ENCODE measurements at places on chromosomes 13 and 19. TPM values are rescaled to one million over a fixed set of nuclear protein-coding genes. Genes with fewer than 3 reads are reported as not detected.
A peak's percentile ranks its signal among the peaks of the same experiment; 100 is the strongest.

Gene PLEKHJ1
- total RNA-seq, result 72.7 TPM

Gene C1QTNF9
- total RNA-seq, result not detected

DNA sequence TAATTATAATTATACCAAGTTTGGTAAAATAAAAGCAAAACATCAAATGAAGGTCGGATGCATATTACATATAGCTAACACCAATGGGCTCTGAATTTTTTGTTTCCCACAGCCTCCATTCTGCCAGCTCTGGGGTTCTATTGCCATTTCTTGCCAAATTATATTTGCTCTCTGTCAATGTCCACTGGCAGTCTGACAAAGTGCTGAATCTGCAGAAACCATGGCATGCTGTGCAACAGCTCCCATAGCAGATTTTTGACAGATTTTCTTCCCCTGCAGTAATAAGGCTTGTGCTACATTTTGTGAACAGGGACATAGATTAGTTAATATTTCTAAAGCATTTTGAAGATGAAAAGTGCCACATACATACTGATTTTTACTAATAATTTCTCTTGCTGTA lies 1102.1 kb downstream of the DIAPH3 start:
- no peak for DNase-seq

GRCh38 chr19:55491546-55492360 lies 3.5 kb downstream of the SSC5D start:
- DNase-seq, result no peak

DNA sequence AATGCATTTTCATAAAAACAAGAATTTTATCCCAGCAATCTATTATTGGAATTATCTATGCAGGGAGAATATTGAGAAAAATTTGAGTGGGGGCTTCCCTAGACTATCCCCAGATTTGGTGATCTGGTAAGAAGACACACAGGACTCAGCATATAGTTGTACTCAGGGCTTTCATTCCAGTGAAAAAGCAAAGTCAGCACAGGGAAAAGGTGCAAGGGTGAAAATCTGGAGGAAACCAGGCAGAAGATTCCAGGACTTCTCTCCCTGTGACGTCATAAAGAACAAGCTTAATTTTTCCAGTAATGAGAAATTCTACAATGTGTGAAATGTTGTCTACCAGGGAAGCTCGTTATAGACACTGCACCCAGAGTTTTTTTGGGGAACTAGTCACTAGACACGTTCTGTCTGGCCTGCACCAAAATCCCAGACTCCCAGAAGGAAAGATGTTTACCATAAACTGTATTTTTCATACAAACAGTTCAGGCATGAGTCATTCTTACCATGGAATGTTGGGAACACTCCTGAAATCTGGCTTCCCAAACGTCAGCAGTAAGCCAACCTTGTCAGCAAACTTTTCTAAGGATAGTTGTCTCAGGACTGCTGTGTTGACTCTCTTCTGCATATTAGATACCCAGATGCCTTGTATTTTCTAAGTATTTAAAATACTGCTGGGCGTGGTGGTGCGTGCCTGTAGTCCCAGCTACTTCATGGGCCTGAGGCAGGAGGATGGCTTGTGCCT lies 107.4 kb downstream of the DNAJC3 start:
- DNase-seq, result peak; percentile 62

GRCh38 chr13:21960108-21960507 lies 289.2 kb downstream of the FGF9 start:
- no peak for DNase-seq

DNA sequence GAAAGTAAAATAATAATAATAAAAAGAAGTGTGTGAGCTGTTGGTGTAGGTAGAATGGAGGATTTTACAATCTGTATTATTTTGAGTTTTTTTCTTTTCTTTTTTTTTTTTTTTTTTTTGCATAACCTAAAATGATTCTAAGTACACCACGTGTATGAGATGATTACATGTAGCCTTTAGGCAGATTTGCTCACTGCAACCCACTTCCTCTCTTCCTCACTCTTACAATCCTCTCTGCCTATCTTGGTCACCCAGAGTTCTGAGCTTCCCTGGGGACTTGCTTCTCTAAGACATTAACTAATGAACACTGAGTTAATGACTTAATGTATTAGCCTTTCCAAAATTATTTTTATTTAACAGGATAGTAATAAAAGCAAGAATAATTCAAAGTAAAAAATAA lies 1169.6 kb downstream of the EFNB2 start:
- DNase-seq, result no peak

DNA sequence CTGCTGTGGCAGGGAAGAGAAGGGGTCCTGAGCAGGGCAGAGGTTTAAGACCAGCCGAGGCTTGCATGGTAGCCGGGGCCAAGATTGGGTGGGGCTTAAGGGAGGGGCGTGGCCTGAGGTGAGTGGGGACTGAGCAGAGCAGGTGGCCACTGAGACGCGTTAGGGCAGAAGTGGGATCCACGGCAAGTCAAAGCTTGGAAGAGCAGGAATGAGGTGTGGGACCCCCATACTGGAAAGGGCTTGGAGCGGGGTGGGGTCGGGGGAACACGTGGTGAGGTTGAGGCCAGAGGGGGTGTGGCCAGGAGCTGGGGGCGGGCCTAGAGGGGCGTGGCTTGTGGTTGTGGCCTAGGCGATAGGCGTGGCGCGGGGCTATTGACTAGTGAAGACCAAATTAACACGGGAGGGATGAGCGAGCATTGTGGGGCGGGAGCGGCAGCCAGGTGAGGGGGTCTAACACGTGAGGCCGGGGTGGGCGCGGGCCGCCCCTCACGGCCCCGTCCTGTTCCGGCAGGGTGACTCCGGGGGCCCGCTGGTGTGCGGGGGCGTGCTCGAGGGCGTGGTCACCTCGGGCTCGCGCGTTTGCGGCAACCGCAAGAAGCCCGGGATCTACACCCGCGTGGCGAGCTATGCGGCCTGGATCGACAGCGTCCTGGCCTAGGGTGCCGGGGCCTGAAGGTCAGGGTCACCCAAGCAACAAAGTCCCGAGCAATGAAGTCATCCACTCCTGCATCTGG lies 3.3 kb downstream of the CFD start:
- DNase-seq, result peak; percentile 20

DNA sequence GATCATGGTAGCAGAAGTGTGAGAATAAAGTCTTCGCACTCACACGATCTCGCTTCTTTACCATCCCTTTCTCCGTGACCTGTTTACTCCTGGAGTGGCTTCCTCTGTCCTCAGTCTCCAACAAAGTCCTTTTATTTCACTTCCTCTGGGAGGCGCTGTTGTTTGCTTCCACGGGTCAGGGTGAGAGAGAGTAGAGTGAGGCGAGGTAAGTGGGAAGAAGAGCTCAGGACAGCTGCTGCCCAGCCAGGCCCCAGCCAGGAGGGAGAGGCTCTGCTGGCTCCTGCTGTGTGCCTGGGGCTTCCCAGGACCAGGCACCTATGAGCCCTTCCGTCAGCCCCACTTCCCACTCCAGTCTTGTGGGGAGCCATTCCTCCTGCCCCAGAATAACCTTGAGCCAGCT lies 242.1 kb downstream of the FGF9 start:
- no peak for DNase-seq

Gene GSX1
- total RNA-seq, result not detected

DNA sequence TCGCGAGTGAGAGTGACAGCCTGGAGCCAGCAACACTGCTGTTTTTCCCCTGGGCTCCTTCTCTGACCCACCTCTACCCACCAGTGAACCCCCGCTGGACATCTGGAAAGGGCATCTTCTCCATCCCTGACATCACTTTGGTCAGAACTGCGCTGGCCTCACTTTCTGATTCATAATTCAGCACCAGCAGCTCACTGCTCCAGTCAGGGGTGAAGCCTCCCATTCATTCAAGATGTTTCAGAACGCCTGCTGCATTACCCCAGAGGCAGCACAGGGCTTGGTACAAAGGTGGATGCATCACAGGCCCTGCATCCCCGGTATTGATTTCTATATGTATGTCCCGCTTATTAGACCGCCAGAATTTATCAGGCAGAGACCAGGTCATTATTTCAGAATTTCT lies 182.8 kb upstream of the TSHZ3 start:
- no peak for DNase-seq

Gene SHD
- total RNA-seq, result not detected

- DNase-seq, result no peak
Measured at GRCh38 chr19:28829359-28829758, 383.6 kb downstream of the UQCRFS1 start.

Gene FCGBP
- under 0.01 TPM for total RNA-seq

DNA sequence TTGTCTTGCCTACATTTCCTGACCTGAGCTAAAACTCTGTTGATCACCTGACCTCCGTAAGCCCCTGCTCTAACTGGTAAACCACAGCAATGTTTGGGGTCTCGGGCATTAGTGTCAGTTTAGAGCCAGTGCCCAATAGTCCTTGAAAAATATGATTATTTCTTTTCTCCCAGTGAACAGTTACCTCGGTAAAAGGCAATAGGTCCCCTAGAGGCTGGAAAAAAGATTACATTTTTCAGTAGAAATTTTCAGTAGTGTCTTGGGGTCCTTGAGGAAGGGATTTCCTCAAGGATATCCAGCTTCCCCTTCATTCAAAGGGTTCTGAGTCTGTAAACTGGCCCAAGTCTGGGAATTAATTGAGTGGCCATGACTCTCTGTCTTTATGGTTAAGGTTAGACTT lies 177.5 kb downstream of the SLC7A1 start:
- no peak for DNase-seq

DNA sequence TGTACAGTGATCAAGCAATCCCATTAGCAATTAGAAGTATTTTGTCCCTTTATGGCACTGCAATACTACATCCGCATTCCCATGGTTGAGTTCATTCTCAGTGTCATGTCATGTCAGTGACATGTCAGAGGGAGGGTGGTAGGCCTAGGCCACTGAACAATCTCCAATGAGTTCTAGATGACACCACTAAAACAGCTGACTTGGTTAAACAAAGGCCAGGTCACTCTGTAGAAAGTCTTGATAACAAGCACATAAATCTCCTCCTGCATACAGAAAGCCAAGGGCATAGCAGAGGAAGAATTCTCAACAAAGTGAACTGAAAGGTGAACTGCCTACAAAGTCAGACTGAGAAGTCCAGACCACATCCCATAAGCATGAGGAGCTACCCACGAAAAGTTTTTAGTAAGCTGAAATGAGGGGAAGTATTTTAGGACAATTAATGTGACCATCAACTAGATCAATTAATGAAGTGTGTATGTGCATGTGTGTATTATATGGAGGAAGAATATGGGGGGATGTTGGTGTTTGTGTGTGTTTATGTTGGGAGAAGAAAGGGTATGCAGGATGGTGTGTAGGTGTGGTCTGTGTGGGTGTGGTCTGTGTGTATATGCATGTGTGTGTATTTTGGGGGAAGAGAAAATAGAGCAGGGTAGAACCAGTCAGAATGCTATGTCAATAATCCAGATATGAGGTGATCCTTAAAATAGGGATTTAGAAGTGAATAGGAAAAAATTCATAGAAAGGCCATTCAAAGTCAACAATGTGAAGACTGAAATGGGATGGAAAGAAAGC lies 67.7 kb downstream of the TBC1D4 start:
- no peak for DNase-seq

DNA sequence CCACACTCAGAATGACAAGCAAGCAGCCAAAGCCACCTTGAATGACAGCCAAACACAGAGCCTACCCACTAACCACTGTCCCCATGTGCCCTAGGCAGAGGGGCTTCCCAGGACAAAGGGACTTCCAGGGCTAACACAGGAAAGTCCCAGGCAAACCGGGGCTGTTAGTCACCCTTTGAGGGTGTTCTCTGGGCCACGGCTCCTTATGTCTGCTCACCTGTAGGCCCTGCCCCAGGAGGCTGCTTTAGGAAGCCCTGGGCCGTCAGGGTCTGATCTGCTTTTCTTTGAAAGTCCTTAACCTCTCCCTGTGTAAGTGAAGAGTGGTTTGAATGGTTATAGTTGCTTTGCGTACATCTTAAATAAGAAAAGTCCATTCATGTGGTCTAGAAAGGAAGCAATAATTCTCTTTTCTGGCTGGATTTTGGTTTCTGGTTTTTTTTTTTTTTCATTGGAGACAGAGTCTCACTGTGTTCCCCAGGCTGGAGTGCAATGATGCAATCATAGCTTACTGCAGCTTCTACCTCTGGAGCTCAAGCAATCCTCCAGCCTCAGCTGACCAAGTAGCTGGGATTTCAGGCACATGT lies 161.4 kb downstream of the EFNB2 start:
- peak; percentile 30 for DNase-seq

DNA sequence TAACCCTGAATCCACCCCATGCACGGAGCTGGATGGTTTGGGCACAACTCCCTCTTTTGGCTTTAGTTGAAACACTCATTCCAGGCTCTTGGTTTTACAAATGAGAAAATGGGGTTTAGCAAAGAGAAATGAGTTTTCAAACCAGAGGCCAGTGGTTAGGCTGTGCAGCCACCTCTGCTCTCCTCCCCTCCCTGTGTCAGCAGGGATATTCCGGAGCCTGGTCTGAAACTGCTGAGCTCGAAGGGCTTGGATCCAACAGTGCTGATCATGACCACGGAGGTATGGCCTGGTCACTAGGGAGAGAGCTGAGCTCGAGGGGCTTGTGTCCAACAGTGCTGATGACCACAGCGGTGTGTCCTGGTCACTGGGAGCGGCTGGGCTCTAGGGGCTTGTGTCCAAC lies 41.5 kb downstream of the ZNF787 start:
- DNase-seq, result no peak

GRCh38 chr19:29858000-29858596 lies 46.3 kb downstream of the CCNE1 start:
- peak; percentile 22 for DNase-seq

- DNase-seq, result no peak
Measured at GRCh38 chr19:28489776-28490175, 723.2 kb downstream of the UQCRFS1 start.

Gene CLEC11A
- total RNA-seq, result 2.1 TPM

DNA sequence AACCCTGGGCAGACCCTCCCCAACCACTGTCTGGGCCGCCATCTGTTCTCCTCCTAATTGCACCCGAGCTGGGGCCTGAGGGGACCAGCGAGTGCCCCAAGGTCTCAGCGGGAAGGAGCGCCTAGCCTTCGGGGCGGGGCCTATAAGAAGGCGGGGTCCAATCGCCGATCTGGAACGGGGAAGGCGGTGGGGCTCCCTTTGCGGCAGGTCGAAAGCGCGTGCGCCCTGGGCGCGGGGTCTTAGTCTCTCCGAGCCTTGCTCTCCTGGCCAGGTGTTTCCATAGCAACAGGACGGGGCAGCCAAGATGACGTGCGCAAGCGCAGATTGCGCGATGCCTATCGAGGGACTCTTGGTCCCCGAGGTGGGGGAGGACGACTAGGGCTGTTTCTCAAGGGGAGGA lies 2.8 kb downstream of the MAST1 start:
- no peak for DNase-seq

DNA sequence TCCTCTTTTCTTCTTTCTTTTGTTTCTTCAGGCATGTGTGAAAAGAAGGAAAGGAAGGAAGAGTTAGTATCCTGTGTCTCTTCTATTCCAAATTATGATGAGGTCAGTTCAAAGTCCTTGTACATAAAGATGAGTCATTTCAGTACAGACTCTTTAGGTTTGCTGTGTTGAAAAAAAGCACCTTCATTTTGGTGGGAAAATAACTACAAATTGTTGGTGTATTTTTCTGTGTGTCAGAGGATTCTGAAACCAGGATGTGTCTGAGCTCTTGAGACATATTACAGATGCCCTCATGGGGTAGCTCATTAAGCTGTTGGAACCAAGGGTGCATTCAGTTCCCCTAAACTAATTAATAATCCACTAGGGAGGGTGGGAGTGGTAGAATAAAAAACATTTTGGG lies 5.8 kb upstream of the HSPH1 start:
- DNase-seq, result peak; percentile 45

- no peak for DNase-seq
Measured at GRCh38 chr13:73073050-73073449, 14.2 kb downstream of the KLF5 start.

Gene FBXO27
- 0.77 TPM for total RNA-seq

Gene CEACAM7
- total RNA-seq, result 0.39 TPM

Gene KIR2DL4
- not detected for total RNA-seq

GRCh38 chr19:17718550-17718946 lies 732 bp upstream of the MAP1S start:
- DNase-seq, result no peak
